Stimulated activated CD8-positive, alpha-beta memory T cell treated with anti-CD3 and anti-CD28 coated beads, Interleukin-4, amount 100 ng/mL, for 4 hours (primary cell): ENCODE measurements at places on chromosomes 13 and 19.

DNA sequence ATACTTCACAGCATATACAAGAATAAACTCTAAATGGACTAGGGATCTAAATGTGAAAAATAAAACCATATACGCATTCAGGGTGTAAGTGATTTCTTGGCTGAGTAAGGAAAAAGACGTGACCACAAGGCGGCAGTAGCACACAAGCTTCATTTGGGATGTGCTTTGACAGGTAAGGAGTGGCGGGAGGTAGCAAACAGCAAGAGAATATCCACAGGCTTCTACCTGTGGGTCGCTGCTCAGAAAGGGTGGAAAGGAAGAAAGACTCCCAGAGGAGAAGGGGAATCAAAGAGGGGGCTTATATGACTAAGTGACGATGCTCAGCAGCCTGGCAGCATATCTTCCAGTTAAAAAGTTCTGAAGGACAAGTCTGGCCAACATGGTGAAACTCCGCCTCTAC lies 2.5 kb upstream of the ZNF121 start:
- peak; percentile 52 for DNase-seq

DNA sequence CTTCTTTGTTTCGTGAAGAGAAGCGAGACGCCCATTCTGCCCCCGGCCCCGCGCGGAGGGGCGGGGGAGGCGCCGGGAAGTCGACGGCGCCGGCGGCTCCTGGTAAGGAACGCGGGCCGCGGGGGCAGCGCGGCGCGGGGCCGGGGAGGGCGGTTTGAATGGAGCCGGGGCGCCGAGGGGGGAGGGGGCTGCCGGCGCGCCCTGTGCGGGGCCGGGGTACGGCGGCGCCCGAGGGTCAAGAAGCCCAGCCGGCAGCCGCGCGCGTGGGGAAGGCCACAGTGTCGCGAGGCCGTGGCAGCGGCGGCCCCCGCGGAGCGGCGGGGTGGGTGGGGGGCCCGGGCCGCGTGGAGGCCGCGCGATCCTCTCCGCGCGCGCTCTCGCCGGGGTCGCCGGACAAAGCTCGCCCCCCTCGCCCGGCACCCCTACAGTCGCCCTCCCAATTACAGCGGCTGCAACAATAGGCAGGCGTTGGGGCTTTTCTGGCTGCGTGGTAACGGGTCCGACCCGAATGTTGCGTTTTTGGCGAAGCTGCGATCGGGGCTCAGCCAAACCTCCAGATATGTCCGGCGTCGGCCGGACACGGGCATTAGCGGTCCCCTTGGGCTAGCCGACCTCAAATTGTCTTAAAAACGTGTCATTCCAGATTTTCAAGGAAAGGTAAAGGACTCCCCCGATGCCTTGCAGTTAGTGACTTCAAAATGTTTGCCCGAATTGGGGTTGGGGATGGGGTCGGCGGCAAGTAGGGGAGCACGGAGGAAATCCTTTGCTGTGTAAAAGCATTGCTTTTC lies 437 bp downstream of the SMARCA4 start:
- DNase-seq: no peak

- no peak for DNase-seq
Observed at GRCh38 chr19:6596621-6597020, 5.7 kb upstream of the CD70 start.

DNA sequence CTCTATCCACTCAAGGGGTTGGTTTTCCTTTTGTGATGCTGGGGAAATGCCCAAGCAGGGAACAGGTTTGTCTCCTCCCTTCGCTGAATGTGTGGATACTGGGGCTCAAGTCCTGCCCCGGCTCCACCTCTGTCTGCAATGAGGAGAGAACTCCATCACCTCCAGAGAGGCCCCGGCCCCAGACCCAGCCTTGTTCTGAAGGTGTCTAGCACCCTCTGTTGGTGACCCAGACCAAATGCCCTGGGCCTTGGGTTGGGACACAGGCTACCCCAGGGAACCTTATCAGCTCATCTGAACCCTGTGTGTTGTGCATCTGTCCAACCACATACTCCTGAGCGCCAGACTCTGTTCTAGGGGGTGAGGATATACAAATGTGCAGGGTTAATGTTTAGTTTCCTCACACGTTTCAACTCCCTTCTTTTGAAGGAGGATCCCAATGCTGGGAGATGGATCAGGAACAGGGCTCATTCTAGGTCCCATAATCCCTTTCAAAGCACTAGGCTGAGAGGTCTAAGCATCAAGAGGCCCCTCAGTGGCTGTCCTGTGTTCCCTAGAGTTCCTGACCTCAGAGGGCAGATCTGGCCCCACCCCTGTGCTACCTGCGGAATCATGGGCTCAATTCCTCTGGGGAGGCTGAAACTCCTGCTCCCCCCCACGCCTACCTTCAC lies 112.5 kb upstream of the SLC7A1 start:
- peak; percentile 15 for DNase-seq

GRCh38 chr19:1783354-1783753 lies 28.7 kb downstream of the ATP8B3 start:
- no peak for DNase-seq

DNA sequence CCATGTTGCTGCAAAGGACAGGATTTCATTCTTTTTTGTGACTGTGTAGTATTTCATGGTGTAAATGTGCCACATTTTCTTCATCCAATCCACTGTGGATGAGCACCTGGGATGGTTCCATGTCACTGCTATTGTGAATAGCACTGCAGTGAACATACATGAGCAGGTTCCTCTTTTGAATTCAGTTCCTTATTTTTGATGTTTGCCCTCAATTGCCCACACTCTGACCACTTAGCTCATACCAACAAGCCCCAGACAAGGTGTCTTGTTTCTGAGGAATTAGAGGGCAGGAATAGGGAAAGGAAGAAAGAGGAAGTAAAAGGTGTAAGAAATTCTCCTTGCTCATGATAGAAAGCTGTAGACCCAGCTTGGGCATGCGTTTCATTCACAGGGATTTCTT lies 244.2 kb upstream of the ZNF507 start:
- DNase-seq: no peak

DNA sequence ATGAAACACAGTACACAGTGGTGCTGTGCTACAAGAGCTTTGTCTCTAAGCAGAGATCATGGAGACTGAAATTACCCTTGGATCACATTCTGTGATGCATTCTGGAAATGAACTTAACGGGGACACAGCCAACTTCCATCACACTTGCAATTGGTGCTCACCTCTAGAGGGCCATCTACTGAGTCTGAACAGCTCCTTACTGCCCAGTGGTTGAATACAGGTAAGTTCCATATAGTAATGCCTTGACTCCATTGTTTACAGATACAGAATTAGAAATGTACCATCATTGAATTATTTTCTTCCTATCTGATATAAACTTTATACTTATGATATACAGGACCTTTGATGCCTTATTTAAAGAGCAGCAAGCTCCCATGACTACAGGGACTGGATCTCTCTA lies 686.4 kb downstream of the PCDH9 start:
- no peak for DNase-seq

GRCh38 chr13:110264685-110265275 lies 42.2 kb downstream of the COL4A1 start:
- DNase-seq: no peak

- no peak for DNase-seq
Observed at GRCh38 chr13:73038064-73038463, 20.7 kb upstream of the KLF5 start.

DNA sequence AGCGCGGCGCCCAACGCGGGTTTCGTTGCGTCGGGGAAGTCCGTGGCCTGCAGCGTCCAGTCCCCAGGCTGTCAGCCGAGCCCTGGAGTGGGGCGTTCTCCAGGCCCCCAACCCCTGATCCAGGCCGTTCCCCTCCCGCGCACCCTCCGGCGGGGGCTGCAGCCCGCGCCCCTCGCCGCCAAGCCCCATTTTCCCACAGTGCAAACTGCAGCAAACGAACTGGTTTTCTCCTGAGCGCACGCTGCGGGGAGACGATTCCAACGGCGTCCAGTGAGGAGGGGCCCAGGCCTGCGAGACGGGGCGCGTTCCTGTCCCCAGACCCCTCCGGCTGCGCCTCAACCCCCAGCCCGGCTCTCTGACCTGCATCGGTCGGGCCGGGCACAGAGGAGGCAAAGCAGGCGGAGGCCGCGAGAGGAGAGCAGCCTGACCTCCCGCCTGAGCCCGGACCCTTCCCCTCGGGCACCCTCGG lies 4.4 kb upstream of the ONECUT3 start:
- no peak for DNase-seq

DNA sequence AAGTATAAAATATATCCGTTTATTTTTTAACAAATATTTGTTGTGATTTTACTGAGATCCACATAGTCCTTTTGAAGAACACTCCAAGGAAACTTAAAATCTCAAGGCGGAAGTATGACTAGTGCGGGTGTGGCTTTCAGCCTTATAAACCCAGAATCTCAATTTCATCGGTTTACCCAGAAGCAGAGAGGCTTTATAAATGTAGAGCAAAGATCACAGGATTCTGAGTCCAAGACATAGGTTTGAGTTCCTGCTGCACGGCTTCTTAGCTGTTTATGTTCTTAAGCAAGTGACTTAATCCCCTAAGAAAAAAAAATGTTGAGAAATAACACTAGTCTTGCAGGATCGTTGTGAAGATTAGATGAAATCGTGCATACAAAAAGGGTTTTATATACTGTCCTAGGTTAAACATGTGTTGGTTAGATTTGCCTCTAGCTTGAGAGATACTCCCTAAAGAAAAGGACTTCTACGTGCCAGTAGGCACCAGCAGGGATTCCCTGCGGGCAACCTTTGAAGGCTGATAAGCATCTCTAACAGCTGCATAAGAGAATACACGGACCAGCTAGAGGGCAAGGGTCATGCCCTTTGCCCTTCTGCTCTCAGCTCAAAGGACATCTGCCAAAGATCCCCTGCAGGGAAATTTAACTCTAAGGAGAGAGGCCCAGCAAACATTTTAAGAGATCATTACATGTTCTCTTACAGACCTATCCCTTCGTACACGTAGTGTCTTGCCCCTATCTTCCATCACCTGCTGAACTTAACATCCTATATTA lies 130.4 kb upstream of the MIR17HG start:
- no peak for DNase-seq

DNA sequence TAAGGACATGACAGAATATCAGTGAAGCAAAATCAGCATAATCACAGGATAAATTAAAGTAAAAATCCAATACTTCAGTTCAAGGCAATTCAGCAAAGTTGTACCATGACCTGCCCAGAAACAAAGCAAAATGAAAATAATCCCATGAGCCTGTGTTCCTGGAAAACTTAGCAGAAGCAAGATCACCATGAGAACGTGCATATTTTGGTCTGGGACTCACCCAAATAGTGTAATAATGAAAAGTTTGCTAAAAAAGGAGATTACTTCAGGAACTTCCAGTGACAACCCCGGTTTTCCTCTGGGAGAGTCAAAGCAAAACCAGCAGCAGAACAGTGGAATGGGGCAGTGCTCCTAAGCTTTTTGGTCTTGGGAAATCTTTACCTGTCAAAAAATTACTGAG lies 14.9 kb upstream of the RPL21 start:
- DNase-seq: no peak

GRCh38 chr19:30063650-30064347 lies 121.8 kb downstream of the URI1 start:
- no peak for DNase-seq

- DNase-seq: no peak
Observed at GRCh38 chr19:5851302-5851701, at the start of gene FUT3. Gene FUT3, minus strand, starts transcription at chr19:5851449.

DNA sequence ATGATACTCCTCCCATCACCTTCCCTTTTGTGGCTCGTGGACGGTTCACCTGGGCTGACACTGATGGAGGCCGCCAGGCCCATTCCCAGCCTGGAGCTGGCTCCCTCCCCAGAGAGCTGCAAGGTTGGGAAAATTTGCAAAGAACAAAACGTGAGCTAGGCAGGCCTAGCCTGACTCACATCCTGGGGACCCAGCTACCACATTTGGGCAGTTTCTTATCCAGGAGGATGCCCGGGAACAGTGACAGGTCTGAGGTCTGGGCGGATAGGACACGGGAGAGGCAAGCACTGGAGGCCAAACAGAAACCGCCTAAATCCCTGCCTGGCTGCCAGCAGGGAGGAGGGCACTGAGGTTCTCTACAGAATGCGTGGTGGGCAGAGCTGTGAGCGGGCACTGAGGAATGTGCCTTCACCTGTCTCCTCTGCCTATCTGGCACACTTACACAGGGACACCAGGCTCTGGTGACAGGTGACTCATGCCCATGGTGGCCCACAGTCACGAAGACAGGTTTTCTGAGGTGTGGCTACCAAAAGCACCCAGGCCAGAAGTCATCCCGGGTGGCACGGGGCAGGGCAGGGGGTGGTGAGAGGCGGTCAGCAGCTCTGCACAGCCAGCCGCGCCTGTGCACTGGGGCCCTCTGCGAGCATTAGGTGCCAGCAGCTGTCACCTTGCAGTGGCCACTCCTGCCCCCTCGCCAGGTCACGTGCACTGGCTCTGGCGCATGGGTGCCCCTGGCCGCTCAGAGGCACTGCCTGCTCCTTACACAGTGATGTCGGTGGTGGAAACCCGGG lies 23.2 kb downstream of the SH3GL1 start:
- DNase-seq: no peak

- no peak for DNase-seq
Observed at GRCh38 chr13:37775871-37776270, 93.7 kb downstream of the TRPC4 start.

GRCh38 chr19:3450796-3451411 lies 29.4 kb downstream of the SMIM24 start:
- DNase-seq: no peak

GRCh38 chr19:17394891-17395415 lies 957 bp upstream of the CCDC194 start:
- DNase-seq: peak; percentile 14

GRCh38 chr19:17205237-17206140 lies 9.7 kb upstream of the USE1 start:
- DNase-seq: no peak

- no peak for DNase-seq
Observed at GRCh38 chr13:112779856-112780604, 90.2 kb downstream of the ATP11A start.

DNA sequence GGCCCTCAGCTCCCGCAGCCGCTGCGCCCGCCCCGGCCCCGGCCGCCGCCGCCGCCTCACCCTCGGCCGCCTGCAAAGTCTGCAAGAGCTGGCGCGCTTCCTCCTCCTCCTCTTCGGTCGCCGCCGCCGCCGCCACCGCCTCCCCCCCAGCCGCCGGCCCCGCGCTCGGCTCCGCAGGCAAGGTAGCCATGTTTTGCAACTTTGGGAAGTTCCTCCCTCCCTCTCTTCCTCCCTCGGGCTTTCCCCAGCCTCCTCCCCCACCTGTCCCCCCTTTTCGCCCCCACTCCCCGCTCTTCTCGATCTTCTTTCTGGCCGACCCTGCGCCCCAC lies 433 bp downstream of the SIX5 start:
- no peak for DNase-seq

DNA sequence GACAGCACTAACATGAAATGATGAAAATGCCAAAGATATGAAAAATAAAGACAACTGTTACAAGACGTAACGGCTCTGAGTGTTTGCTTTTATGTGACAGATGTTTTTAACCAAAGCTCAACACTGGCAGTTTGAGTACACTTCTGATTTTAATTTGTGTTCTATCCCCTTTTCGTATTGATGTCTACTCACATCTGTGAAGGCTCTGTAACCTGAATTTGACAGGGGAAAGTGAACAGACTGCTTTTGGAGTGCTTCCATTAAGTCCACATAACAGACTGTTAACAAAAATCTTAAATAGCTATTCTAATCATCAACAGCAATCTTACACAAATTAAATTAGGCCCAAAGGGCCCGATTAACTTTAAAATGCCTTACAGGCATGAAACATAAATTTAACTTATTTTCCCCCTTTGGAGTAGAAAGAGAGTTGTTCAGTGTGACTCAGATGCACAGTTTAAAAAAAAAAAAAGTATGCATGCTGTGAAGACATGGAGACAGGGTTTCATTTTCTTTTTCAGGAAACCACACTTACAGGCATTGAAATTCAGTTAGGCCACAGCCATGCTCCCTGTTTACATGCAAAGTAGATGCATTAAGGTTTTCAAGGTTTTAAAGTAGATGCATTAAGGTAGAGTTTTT lies 16.3 kb upstream of the RNASEH2B start:
- DNase-seq: no peak
